A673 (cell line): ENCODE measurements at places on chromosomes 4 and X.

- DNase-seq: no peak
Observed at GRCh38 chr4:110988722-110989121, 365.8 kb upstream of the PITX2 start.

- no peak for DNase-seq
Observed at GRCh38 chrX:35046660-35047296, 104.2 kb downstream of the FAM47B start.

DNA sequence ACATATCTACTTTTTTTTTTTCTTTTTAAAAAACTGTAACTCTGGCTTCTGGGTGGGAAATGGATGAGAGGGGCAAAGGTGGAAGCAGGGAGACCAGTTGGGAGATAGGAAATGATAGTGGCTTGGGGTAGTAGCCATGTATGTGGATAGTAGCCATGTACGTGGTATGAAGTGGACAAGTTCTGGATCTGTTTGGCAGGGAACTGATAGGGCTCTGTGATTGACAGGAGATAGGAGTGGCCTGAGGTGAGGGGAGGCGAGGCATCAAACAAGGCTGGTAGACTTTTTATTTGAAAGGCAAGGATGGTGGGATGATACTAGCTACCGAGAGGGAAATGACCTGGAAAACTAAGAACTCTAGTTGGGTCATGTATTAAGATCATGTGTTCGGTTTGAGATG is 117.8 kb downstream of the AFF1 start:
- DNase-seq: no peak

- DNase-seq: no peak
Observed at GRCh38 chr4:169741569-169741968, 16.2 kb downstream of the HPF1 start.

DNA sequence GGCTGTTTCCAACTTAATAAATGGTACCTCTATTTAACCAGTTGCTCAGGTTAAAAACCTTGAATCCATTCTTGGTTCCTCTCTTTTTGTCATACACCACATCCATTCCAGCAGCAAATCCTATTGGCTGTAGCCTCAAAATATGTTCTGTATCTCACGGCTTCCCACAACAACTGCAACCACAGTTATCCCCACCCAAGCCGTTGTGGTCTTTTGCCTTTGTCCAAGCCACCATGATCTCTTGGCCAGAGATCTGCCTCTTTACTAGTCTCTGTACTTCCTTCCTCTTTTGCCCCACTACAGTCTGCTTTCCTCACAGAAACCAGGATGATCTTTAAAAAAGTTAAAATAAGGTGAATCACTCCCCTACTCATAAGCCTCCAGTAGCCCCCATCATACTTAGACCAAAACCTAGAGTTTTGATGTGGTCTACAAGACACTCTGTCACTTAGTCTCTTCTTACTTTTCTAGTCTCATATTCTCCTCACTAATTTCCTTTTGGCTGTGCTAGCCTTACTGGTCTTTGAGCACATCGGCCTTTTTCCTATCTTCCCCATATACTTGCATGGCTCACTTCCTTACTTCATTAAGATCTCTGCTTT is 10.3 kb downstream of the MAOA start:
- no peak for DNase-seq

DNA sequence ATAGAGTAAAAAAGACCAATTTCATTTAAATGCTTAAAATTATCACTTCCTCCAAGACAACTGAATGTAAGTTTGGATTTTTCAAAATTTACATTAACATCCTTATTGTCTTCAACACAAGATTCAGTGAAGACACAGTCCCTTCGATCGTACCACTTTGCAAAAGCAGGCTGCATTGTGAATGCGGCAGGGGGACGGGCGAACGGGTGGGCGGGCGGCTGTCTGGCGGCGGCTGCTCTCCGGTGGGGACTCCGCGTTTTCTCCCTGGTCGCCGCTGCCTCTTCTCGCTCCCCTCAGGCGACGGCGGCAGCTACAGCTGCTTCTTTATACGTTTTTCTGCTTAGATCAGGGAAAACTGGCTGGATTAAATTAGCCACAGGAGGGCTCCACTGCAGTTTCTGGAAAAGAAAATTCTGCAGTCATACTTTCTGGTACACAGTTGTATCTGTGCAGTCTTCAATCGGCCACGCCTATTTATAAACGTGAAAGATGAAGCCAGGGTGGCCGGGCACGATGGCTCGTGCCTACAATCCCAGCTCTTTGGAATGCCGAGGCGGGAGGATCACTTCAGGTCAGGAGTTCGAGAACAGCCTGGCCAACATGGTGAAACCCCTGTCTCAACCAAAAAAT is 33.9 kb upstream of the HPF1 start:
- peak; percentile 89 for DNase-seq

DNA sequence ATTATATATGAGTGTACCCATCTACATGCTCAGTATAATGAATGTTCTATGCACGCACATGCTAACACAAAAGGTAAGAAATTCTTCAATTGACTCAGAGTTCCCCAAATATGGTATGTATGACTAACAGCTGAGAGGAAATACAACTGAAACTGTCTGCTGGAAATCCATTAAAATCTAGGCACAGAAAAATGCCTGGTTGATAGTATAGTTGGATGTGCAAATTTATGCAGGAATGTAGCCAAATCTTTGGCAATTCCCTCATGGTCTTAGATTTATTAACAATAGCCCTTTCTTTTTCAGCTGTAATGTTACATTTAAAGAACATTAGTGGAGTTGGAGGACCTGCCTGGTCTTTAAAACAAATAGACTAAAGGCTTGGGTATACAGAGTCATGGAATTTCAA is 5.5 kb downstream of the CAMK2D start:
- peak; percentile 95 for DNase-seq

DNA sequence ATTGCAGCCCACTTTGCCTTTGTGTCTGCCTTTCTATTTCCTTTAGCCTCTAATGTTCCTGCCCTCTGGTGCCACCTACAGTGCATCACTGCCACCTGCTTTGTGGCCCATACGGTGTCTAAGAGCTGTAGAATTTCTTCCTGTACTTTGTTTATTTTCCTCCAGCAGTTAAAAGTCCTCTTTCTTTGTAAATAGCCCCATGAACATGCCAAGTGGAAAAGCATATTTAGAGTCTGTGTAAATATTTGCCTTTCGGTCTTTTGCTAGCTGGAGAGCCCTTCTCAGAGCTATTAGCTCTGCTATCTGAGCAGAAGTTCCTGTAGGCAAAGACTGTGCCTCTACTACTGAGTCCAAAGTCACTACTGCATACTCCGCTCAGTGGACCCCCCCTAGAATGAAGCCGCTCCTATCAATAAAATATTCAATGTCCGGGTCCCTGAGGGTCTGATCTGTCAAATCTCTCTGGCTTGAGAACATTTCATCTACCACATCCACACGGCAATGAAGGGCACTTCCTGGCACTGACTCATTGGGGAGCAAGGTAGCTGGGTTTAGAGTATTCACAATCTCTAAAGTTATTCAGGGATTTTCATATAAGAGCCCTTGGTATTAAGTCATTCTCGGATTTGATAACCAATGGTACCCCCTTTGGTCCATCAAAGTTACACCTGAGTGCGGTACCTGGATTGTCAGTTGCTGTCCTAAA is 36.3 kb downstream of the SULT1E1 start:
- DNase-seq: peak; percentile 48

DNA sequence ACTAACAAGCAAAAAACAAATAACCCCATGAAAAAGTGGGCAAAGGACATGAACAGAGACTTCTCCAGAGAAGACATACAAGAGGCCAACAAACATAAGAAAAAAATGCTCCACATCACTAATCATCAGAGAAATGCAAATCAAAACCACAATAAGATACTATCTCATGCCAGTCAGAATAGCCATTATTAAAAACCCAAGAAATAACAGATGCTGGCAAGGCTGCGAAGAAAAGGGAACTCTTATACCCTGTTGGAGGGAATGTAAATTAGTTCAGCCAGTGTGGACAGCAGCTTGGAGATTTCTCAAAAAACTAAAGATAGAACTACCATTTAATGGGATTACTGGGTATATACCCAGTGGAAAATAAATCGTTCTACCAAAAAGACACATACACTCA is 79.6 kb downstream of the MAPK10 start:
- DNase-seq: no peak
